Activated CD4-positive, alpha-beta T cell treated with anti-CD3 and anti-CD28 coated beads for 36 hours (primary cell): ENCODE measurements at places on chromosomes 12 and 14.

GRCh38 chr14:71960494-71961353 is 28.5 kb downstream of the RGS6 start:
- DNase-seq = peak; percentile 6

DNA sequence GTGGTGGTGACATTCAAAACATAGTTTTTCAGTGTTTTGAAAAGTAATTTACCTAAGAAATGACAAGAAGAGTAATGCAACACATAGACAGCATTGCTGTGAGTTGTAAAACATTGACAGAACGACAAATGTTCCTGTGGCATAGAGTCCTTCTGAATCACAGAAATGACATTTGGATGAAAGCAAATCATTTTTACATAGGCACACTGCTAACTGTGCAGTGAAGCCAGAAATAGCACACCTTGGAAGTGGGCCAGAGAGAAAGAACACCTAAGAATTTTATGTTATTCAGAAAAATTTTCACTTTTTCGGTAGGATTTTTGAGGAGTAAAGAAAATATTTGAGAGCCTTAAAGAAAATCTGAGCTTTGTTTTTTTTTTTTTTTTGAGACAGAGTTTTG is 100.6 kb downstream of the ANO4 start:
- no peak for DNase-seq

DNA sequence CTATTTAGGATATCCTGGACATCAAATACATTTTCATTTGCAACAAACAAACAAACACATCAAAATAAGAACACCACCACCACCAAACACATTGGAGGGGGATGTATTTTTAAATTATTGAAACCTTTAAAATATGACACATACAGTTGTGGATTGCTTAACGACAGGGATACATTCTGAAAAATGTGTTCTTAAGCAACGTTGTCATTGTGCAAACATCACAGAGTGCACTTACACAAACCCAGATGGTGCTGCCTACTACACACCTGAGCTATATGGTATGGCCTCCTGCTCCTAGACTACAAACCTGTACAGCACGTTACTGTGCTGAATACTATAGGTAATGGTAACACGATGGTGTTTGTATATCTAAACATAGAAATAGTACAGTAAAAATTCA is 19.4 kb downstream of the PYGL start:
- DNase-seq = no peak

GRCh38 chr14:40074169-40074568 is 641.9 kb upstream of the FBXO33 start:
- no peak for DNase-seq

GRCh38 chr14:103216857-103217256 is 93.6 kb downstream of the TNFAIP2 start:
- no peak for DNase-seq

DNA sequence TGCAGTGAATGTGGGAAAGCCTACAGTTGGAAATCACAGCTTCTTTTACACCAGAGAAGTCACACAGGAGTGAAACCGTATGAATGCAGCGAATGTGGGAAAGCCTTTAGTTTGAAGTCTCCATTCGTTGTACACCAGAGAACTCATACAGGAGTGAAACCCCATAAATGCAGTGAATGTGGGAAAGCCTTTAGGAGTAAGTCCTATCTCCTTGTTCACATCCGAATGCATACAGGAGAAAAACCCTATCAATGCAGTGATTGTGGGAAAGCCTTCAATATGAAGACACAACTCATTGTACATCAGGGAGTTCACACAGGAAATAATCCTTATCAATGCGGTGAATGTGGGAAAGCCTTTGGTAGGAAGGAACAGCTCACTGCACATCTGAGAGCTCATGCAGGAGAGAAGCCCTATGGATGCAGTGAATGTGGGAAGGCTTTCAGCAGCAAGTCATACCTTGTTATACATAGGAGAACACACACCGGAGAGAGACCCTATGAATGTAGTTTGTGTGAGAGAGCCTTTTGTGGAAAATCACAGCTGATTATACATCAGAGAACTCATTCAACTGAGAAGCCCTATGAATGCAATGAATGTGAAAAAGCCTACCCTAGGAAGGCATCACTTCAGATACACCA is 24.6 kb downstream of the ZNF26 start:
- no peak for DNase-seq

- DNase-seq = no peak
Measured at GRCh38 chr14:93717668-93718320, 70.5 kb downstream of the PRIMA1 start.

DNA sequence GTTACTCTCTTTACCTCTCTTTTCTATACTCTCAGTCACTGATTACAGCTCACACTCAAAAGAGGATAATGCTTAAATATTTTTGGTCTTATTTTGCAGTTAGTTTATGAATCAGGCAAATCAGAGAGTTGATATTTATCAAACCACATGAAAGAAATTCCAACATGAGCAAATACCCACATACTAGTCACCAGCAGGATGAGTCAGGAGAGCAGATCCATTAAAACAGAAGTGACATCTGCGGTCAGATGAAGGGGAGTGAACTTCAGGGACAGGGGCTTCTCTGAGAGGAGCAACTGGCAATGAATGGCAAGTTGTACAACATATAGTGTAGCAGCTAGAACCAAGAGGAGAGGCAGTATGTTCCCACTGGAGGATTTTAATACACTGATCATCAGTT is 258.7 kb downstream of the SYT10 start:
- no peak for DNase-seq

DNA sequence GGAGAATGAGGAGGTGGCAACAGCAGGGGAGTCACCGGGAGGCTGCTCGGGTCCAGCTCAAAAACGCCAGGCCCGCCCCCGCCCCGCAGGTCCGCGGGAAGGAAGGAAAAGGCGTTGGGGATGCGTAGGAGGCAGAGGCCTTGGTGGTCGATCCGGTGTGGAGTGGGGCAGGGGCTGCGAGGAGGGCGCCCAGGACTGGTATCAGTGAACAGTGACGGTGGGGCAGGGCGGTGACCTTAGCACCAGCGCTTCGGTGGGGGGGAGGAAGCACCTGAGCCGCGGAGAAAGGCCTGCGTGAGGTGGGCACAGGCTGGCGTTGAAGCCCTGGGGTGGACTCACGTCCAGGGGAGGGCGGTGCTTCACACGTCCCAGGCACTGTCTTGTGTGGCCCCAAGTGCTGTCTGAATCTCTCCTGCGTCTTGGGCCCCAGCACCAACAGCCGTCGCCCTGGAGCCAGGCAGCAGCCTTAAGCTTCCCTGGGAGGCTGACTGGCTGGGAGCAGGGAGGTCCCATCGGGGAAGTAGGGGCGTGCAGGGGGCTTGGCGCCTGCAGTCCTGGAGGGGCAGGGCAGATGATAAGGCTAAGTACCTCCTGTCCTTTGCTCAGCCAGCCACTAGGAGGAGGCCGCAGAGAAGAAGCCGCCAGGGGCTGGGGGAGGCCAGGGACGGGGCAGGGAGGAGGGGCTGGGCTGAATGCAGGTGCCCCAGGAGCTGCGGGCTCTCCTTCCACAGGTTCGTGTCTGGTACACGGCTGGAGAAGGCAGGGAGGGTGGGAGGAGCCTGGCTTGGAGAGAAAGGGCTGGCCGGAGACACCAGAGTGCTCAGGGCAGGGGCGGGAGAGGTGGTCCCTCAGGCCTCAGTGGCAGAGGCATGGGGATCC is 26.5 kb downstream of the ZBTB42 start:
- peak; percentile 73 for DNase-seq

DNA sequence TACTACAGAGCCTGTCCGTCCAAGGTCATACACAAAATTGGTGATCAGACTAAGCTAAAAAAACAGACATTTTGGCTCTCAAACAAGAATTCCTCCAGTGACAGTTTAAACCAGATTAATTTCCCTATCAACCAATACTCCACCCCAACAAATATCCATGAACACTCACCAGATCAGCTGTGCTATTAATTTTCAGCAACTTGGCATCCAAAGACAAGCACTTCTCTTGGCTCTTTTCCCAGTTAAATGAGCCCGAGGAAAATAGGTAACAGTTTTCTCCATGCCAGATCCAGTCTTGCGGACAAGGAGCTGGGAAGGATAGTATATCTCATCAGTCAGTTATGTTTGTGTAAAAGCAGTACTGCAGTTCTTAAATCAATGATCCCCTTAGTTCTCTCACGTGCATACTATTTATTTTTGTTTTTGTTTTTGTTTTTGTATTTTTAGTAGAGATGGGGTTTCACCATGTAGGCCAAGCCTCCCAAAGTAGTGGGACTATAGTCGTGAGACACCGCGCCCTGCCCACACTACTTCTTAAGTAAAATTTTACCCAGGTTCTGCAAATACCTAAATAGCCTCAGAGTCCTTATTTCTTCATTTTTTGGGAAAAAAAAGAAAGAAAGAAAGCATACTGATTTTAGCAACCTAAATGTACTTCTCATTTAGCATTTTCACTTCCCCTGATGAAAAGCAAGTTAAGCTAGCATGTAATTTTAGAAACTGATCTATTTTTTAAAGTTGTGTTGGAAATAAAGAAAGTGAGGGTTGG is 11.1 kb downstream of the OLR1 start:
- no peak for DNase-seq

DNA sequence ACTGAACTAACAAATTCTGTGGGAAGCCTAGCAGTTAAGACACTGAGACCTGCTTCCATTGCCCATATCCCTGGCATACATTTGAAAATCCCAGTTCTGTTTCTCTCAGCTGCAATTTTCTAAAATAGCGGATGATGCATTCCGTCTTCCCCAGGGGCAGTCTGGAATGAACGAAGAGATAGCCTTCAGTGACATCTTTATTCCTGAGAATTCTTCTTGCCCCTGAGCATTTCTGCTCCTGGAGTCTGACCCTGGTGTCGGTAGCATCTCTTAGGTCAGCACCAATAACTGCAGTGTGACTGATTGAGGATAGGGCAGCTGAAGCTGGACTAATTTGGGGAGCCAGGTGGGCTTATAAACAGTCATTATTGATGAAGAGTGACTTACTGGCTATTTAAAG is 552.5 kb downstream of the DIO2 start:
- no peak for DNase-seq

- no peak for DNase-seq
Measured at GRCh38 chr12:23096321-23096720, 471.4 kb downstream of the ETNK1 start.

DNA sequence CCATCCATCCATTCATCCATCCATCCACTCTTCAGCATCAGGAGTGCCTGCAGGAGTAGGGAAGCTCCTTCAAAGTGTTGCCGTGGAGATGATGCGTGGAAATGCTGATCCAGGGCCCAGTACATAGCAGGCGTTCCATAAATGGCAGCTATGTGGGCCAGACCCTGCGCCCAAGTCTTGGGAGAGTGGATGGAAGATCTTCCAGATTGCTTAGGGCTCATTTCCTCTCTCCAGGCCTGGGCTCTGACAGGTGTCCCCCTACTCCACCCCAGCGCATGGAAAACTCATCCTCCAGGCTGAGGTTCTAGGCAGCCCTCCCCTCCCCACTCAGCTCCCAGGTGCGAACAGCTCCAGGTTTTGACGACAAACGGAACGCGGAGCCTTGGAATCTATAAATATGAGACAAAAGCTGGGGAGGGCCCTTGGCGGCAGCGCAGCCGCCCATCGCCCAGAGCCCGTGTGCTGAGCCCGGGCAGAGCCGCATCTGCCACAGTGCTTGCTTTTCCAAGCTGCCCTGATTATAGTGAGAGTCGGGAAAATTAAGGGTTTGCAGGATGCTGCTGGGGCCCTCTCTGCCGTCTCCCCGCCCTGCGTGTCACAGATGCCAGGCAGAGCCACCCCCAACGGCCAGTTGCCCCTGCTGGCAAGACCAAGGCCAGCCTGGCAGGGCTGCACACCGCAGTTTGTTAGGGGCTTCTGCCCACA is 1.6 kb downstream of the BEGAIN start:
- peak; percentile 3 for DNase-seq

GRCh38 chr12:116861320-116861719 is 19.9 kb downstream of the HRK start:
- peak; percentile 58 for DNase-seq
